AG09309 (cell line): ENCODE measurements at places on chromosomes 12 and 14.

- no peak for DNase-seq
These were observed 11.9 kb downstream of the RIN3 start for GRCh38 chr14:92525322-92526095.

GRCh38 chr12:19652386-19652785 lies 213.1 kb downstream of the AEBP2 start:
- DNase-seq = no peak

- no peak for DNase-seq
These were observed 92.5 kb upstream of the MED13L start for GRCh38 chr12:116370004-116370404.

GRCh38 chr12:42961395-42961794 lies 371.8 kb upstream of the PRICKLE1 start:
- peak; percentile 70 for DNase-seq

GRCh38 chr12:56571121-56571520 lies 49.5 kb downstream of the RBMS2 start:
- DNase-seq = no peak
